Activated CD4-positive, alpha-beta T cell treated with anti-CD3 and anti-CD28 coated beads, Interleukin-2, amount 10 ng/mL, durations not matched to agents 24 days and 14 days (primary cell): ENCODE measurements at places on chromosomes 6 and 20. TPM values are rescaled to one million over a fixed set of nuclear protein-coding genes. Genes with fewer than 3 reads are reported as not detected.

GRCh38 chr6:69005199-69005598 is 370.1 kb downstream of the ADGRB3 start:
- DNase-seq = no peak

Gene RAET1L
- not detected in 2 replicates for total RNA-seq

DNA sequence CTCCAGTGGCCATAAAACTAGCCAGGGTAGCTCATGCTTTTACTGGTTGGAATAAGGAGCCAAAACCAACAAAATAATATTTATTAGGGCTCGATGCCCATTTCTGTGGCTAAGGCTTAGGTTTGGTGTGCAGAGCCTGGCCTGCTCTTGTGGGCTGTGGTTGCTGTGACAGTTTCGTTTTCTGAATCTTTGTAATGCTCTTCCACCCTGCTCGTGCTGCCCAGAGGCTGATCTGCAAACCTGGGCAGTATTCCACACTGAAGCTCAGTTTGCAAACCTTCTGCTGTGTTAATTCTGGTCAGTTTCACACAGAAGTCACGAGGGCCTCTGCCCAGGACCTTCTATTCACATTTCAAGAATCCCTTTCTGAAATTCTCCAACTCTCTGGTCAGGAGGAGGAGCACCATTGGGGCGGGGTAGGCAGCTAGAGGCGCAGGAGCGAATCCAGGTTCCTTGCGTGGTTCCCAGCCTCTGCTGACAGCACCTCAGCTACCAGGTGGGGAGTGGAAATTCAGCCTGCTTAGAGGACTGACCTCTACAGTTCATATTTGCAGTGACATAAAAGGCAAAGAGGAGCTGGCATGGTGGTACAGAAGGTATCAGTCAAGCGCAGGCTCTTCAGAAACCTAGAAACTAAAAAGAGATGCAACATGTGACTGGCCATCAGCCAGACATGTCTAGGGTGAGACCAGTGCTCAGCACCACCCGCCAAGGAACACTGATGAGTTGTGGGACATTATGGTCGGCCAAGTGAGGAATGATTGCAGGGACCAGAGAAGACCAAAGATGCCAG is 14.3 kb upstream of the C20orf144 start:
- DNase-seq = peak; percentile 56

DNA sequence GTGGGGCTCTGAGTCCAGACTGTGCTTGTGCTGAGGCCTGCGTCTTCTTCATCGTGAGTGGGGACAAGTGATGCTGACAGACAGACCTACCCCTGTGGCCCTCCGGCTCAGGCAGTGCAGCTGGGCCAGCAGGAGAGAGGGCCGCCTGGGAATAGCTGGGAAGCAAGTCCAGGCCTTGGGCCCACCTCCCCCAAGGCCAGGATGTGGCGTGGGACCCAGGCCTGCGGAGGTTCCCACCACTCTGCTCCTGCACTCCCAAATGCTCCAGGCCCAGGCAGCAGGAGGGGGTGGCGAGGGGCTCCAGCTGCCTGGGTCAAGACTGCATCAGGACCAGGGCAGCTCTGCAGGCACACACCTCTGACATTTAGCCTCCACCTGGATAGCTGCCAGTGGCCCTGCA is 38.3 kb downstream of the DAAM2 start:
- no peak for DNase-seq

Gene ADGRF4
- total RNA-seq = not detected in 2 replicates

DNA sequence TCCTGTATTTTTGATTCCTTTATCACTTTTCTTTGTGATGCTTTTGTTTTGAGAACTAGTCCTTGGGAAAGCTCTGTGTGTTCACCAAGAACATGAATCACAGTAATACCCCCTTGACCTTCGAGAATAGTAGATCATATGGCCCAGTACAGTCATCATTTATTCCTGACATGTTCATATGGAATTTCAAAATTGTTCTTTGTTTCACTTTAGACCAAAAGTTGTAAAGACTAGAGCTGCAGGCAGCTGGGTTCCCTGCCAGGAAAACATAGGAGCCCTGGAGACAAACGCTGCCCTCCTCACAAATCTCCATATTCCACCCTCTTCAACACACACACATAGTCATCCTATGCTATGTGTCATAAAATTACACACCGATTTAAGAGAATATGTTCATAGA is 621.2 kb upstream of the EYS start:
- DNase-seq = no peak
